ENCODE measurements at places on chromosomes 4 and X. TPM values are rescaled to one million over a fixed set of nuclear protein-coding genes. Genes with fewer than 3 reads are reported as not detected.

DNA sequence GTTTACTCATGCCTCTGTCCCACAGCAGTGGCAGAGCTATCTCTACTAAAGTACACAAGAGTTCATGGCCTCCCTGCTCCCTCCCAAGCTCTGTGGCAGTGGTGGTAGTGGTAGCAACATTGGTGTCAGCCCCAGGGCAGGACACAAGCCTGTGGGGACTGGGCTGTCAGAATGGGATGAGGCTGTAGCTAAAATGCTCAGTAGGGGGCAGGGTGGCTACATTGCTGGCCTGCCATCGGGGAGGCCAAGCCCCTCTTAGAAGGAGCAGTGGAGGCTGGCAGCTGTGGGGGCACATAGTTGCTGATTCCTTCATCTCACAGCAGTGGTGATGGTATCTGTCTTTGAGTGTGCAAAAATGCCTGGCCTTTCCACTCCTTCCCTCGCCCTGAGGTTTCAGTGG lies 461.7 kb downstream of the PCDH18 start:
- no peak for DNase-seq

RPA4 gene
- 1.3 TPM for total RNA-seq

ZNF81 gene
- total RNA-seq: 8.3 TPM

DNA sequence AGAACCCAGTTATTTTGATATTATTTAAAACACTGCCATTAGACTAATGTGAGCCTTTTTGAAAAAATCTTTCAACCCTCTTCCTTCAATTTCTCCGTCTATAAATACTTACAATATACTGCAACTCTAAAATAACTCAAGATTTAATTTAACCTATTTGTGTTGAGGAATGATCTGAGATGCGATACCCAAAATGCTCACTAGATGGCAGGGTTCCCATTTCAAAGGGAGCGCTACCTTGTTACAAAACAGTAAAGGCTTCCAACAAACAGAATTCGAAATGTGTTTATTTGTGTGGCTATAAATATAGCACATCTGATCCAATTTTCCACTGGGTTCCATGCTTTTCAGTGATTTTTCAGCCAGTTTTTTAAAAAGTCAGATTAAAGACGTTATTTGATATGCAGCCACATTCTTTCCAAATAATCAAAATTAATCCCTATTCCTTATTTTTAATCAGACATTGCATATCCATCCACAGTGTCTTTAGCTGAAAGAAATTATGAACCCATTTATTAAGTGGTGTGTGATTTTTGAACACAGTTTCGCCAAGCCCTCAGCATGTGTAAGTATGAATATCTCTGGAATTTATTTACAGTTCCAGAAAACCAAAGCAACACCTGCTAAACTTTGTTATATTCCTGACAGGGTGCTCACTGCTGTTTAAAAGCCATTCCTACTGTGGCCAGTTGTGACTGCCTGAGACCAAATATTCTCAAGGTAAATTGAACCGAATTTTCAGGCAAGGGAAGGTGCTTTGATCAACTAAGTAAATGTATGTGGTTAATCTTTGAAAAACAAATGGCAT lies 668.0 kb upstream of the LCORL start:
- no peak for DNase-seq

DNA sequence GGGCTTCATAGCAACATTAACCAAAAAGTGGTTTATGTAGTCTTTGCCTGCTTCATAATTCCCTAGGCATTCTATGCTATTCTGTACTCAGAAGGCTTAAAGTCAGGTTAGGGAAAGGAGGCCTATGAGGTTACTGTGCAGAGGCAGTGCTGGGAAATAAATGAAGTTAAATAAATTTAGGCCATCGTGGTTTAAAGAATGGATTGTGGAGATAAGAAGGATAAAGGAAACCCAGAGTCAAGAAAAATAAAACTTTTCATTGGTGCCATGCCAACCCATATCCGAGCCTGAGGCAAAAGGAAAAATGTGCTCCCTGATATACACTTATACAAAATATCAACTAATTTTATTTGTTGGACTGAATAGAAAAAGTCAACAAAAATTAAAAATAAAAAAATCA lies 70.2 kb downstream of the AR start:
- DNase-seq: no peak

L1CAM gene
- 2.4 TPM for total RNA-seq

- no peak for DNase-seq
Observed at GRCh38 chrX:130523460-130524394, 121.9 kb downstream of the RBMX2 start.

NPY2R gene
- not detected for total RNA-seq

DNA sequence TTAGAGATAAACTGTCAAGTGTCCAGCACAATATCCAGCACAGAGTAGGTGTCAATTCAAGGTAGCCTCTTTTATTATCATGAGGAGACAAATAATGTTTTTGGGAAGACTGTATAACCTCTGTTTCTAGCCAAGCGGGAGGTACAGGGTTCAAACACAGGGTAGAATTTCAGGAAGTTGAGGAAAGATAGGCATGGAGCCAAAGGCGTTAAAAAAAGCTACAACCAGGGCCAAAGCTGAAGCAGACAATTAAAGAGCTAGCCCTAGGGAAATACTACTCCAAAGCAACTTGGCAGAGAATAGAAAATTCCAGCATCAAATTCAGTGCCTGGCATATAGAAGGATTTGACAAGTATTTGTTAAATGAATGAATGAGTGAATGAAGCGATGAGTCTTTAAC lies 40.0 kb upstream of the CASK start:
- no peak for DNase-seq

ZCCHC18 gene
- total RNA-seq: not detected

GIMD1 gene
- not detected for total RNA-seq

DNA sequence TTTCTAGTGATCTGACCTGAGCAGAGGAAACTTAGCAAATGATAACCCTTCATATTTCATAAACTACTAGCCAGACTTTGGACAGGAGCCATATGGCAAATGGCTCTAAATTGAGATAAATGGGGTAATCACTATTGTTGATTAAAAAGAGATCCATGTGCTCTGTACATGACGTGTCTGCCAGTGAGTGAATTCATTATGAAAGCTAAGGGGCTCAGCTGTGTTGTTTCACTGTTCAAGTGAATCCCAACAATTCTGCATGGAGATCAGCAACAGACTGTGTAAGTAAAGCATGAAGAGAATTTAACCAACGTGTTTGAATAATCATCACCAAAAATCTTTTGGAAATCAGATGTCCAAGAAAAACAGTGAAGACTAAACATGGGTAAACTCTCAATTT lies 9.5 kb upstream of the QRFPR start:
- DNase-seq: no peak

DRD5 gene
- not detected for total RNA-seq

GRCh38 chrX:41276661-41277506 lies 57.1 kb upstream of the DDX3X start:
- no peak for DNase-seq

DNA sequence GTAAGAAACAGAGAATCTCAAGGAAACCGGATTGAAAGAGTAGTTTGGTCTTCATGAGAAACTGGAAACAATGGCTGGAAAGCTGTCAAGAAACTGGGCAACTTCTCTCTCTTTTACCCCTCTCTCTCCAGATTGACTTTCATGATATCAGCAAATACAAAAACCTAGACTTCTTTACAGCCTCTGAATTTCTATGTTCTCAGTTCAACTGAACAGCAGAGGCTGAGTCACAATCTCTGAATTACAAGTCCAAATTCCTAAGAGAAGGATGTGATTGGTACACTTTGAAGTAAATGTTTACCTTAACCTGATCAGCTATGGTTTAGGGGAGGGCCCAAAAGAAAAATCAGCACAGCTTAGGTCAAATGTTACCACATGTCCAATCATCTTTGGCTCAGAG lies 974.9 kb downstream of the RPA4 start:
- DNase-seq: no peak

GC gene
- not detected for total RNA-seq

FAM184B gene
- not detected for total RNA-seq

GRCh38 chr4:151530783-151531182 lies 121.8 kb downstream of the FHIP1A start:
- DNase-seq: no peak

GAGE12J gene
- not detected for total RNA-seq

- no peak for DNase-seq
Observed at GRCh38 chr4:23041501-23041900, 348.8 kb downstream of the GBA3 start.

DNA sequence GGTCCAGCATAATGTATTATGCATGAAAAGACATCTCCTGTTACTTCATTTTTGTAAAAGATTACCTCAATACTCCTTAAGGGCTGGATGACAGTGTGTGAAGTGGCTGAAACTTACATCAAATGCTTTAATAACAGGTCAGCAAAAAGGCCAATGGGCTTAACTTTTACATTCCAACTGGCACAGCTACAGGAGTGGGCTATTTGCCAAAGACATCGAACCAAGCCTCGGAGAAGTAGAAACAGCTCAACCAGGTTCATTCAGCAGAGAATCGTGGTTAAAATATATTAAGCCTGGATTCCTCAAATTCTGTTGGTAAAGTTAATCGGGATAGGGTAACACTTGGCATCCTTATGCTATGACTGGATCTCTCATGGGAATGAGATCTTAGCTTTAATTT lies 639.7 kb downstream of the TRIML1 start:
- no peak for DNase-seq

TMEM144 gene
- total RNA-seq: 7.9 TPM

DNA sequence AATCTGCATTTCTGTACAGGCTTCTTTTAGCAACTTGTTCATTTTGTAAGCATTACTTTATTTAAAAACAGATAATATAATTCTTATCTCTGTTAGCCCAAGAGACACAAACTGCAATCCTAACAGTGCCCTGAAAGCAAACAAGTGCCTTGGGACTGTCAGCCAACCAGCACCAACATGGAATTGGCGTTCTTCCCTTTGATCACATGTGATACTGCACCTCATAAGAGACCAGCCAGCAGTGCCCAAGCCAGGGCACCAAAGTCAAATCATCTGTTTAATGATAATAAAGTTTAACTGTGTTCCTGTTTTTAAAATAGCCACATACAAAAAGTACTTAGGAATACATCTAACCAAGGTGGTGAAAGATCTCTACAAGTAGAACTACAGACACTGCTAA lies 223.2 kb downstream of the PRDM5 start:
- no peak for DNase-seq

GRCh38 chr4:56078866-56079265 lies 130.1 kb downstream of the CEP135 start:
- no peak for DNase-seq

- DNase-seq: no peak
Observed at GRCh38 chrX:86078650-86079049, 31.3 kb upstream of the CHM start.

- no peak for DNase-seq
Observed at GRCh38 chrX:130179170-130179569, 7.4 kb downstream of the RAB33A start.

- no peak for DNase-seq
Observed at GRCh38 chrX:101383679-101384205, 2.2 kb downstream of the BTK start.

DNA sequence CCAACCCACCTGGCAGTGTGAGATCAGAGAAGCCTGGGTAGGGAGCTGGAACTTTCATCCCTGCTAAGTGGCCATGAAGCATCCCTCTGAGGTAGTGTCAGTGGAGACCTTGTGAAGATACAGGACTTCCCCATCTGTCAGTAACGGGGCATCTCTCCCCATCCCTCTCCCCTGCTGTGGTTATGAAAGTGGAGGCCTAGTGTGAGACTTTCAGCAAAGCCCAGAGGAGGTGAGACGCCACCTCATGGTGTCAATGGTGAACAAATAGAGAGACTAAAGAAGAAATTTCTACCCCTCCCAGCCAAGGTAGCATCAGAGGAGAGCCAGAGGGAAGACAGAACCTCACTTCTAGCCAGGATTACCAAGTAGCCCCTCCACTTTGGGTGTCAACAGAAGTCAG lies 150.2 kb downstream of the VEGFC start:
- no peak for DNase-seq

PDGFC gene
- 26.8 TPM for total RNA-seq
